ENCODE measurements at places on chromosomes 3 and 15.

- no peak for DNase-seq
Observed at GRCh38 chr15:38521316-38521715, 43.3 kb downstream of the RASGRP1 start.

DNA sequence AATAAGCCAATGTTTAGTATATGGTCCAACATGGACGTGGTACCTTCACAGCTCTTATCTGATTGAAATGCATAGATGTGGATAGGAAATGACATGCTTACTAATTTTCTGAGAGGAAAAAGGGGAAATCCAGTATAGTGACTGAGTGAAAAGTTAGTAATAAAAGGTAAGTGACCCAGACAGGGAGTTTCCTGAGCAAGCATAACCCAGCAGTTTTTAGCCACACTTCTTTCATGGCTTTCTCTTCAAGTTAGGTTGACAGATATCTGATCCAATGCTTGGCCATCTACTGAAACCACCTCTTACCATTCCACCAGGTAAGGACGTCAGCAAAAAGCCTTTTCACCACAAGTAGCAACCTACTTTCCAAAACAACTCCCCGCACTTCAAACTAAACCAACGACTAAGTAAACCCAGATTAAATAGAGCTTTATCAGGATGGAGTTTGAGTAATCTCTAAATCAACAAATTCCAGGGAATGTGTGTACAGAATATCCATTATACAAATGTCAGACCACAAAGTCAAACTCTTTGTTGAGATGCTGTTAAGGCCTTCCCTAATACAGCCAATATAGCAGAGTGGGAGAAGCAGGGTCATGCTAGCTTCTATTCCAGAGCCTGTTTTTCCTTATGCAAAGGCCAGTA, 329.7 kb downstream of the RORA start:
- no peak for DNase-seq

GRCh38 chr3:31505371-31506048, 27.2 kb upstream of the STT3B start:
- DNase-seq: no peak

DNA sequence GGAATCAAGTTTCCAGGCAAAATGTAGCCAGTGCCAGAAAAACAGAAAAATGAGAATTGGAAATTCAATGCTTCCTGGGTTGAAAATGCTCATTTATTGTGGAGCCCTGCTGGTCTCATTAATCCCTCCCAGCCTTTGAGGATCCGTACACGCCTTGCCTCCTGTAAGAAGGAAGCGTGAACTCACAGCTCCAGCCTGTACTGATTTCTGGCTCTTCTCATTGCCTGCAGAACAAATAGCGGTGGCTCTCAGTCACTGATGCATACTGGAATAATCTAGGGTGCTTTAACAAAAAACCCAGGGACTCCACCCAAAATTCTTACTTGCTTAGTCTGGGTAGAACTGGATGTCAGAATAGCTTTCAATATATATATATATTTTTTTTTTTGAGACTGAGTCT, 29.3 kb upstream of the SLC24A5 start:
- no peak for DNase-seq

GRCh38 chr3:13152826-13153710, 79.8 kb upstream of the IQSEC1 start:
- no peak for DNase-seq

DNA sequence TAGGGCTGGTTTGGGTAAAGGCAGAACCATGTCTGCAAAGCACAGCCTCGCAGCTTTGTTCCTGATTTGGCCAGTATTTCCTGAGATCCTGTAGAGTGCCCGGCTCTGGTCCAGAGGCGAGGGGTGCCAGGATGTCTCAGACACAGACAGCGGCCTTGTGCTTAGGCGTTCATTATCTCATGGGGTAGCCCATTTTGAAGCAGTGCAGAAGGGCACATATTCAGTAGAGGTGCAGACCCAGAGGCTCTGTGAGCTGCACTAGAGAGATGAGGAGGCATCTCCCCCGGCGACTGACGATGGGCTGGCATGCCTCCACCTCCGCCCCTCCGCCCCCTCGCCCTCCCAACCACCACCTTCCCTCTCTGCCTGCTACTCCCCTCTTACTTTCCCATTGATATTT, 170.3 kb downstream of the CHDH start:
- no peak for DNase-seq

- DNase-seq: no peak
Observed at GRCh38 chr3:100932491-100932890, 60.7 kb downstream of the ABI3BP start.

All from effector memory CD8-positive, alpha-beta T cell (primary cell).